Ascending aorta (tissue), 2 donors: ENCODE measurements at places on chromosomes 1 and 21. TPM values are rescaled to one million over a fixed set of nuclear protein-coding genes. Genes with fewer than 3 reads are reported as not detected.

GRCh38 chr1:206833106-206833680, 32.2 kb upstream of the IL20 start:
- no peak for DNase-seq

- DNase-seq, result no peak
Measured at GRCh38 chr1:181442181-181442525, 41.2 kb upstream of the CACNA1E start.

GRCh38 chr1:59236721-59237545, 60.0 kb upstream of the FGGY start:
- no peak for DNase-seq

GRCh38 chr1:33321178-33321577, 280 bp upstream of the A3GALT2 start:
- no peak for DNase-seq

DNA sequence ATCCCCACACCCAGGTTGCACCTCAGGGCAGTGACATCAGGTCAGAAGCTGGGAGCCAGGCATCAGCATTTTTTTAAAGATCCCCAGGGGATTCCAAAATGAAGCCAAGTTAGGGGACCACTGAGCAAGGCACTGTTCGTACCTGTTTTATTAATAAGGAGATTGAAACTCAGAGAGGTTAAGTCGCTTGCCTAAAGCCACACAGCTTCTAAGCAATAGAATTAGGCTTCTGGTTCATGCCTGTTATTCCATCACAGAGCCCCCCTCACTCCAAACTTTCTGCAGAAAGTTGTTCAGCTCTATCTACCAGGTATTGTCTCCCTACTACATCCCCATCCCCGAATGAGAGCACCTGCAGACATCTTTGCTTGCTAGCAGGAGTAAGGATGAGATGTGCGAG, 28.7 kb downstream of the KCNN3 start:
- no peak for DNase-seq

DNA sequence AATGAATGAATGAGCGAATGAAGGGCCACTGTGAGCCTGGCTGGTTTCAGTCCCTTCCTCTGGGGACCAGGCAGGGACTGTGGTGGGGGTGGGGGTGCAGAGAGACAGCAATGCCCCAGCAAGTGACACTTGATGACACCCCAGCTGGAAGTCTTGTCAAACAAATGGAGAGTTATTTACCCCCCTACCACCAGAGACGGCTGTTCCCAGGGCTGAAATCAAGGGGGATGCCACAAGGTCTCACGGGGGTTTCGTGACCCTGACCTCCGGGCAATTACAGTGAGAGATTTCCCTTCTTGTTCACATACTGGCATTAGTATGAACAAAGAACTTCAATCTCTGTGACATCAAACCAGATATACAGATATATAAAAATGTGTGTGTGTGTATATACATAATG, 34.0 kb upstream of the LMO4 start:
- DNase-seq, result no peak

DNA sequence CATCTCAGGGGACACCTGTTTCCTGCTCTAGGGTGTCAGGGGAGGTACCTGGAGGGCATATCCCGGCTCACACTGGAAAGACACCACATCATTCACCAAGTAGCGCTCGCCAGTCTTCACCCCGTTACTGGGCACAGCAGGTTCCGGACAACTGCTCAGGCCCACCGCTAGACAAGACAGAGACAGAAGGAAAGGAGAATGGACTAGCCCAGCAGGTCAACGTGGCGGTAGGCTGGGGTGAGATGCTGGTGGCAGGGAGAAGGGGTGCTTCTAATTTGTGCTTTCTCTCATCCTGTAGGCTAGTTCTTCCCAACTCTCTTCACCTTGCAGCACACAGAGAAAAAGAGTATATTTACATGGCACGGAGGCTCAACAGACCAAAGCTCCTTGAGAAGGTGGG, 145.0 kb downstream of the ZSCAN20 start:
- no peak for DNase-seq

- no peak for DNase-seq
Measured at GRCh38 chr21:45087022-45087823, 12.8 kb downstream of the ADARB1 start.

- no peak for DNase-seq
Measured at GRCh38 chr1:201562659-201563405, 23.9 kb downstream of the NAV1 start.

DNA sequence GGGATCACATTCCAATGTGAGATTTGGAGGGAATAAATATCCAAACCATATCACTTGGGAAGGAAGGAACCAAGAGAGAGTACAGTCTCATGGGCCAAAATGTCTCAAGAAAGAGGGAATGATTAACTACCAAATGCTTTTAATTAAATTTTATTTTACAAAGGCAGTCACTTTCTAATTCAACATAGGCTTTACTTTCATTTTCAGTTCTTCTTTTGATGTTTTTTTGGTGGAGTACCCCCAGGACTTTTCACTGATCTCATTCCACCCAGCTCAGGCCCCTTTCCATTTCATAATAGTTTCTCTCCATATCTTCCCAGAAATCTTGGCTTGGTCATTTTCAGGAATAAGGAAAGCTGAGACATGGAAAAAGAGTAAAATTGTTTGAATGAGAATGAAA, 5.1 kb upstream of the SLAMF7 start:
- DNase-seq, result no peak

DNA sequence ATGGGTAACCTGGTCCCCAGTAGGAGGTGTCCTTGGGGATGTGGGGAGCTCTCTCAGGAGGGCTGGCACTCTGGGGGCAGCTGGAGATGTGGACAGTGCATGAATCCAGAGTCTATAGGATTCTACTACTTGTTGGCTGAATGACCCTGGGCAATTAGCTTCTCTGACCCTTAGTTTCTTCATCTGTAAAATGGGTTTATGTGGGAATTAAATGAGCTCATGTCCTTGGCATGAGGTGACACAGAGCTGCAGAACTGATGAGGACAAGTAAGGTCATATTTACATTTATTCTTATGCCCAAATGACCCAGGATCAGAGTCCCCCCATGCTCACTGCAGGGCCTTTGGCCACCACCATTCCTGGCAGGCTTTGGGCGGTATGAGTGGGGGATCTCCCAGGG, 29.3 kb downstream of the FOXO6 start:
- no peak for DNase-seq

DNA sequence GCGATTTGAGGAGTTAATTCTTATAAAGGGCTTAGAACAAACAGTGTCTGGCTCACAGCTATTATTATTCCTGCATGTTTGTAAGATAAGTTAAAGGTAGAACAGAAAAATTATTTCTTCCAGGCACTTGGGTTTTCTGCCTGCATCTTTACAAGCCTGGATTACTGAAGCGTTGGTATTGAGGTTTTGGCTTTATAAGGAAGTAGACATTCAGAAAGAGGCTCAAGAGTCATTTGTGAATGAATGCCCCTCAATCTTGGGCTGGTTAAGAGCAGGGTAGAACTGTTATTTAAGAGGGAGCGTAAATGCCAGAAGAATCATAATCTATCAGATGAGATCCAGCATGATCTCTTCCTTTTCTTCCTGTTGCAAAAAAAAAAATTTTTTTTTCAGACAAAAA, 77.3 kb upstream of the ARID1A start:
- DNase-seq, result no peak

DNA sequence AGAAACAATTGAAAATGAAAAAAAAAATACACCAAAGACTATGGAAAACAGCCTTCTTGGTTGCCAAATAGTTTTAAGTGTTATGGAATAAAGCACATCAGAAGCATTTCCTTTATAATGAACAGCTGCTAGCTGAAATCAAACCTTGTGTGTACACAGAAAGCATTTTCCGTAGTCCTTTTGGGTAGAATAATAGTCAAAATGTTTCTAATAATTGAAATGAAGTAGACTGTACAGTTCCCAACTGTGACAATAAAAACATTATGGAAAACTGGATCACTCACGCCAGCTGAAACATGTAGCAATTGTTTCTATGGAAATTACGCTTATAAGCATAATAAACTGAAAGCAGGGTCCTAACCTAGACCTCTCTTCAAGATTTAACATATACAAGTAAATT, 856.3 kb upstream of the B3GALT2 start:
- no peak for DNase-seq

- no peak for DNase-seq
Measured at GRCh38 chr1:246775531-246776385, 51.5 kb downstream of the SCCPDH start.

TMPRSS2 gene
- total RNA-seq, result not detected

UBASH3A gene
- 0.75 TPM for total RNA-seq

F13B gene
- total RNA-seq, result not detected

MIXL1 gene
- not detected for total RNA-seq

PLEKHA6 gene
- total RNA-seq, result 4.9 TPM

MSH4 gene
- not detected for total RNA-seq

KCNH1 gene
- not detected for total RNA-seq
